CD4-positive, alpha-beta T cell treated with Interleukin-15 for 4 hours (primary cell): ENCODE measurements at places on chromosomes 3 and 15.

DNA sequence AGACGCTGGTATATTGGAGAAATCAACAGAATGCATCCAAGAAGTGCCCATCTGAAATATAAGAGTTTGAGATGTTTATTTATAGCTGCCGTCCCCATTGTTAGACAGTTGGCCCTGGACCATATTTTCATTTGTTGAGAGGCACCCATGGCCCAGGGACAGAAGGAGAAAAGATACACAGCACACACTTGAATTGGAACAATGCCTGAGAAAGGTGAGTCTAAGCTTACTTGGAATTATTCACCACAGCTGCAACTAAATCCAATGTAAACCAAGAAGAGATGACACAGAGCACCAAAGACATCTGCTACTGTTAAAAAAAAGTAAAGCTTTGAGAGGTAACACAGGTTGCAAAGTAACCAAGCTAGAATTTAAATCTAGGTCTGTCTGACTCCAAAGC is 525.5 kb upstream of the NAALADL2 start:
- no peak for DNase-seq

DNA sequence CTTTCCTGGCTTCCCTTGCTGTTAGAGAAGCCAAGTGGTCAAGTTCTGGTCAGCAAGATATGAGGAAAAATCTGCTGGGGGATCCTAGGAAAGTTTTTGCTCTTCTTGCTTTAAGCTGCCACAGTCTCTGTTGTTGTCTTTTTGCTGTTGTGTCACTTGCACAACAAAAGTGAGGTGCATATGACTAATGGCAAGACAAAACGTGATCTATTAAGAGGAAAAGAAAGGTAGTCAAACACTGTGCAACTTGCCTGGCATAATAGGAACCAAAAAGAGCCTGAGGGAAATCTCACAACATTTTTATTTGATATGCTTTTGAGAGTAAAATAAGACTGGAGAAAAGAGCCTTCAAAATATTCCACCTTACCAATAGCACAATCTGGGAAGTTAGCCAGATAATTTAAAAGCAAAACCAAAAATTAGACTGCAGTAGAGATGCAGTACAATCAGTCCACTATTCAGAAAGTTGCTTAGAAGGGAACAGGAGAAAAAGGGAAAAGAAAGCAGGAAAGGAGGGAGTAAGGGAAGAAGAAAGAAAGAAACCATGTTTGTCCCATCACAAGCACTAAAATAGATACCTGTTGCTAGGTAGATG is 110.0 kb upstream of the SLC4A7 start:
- no peak for DNase-seq

- DNase-seq, result no peak
Measured at GRCh38 chr3:39154280-39155021, 1.1 kb upstream of the CSRNP1 start.

DNA sequence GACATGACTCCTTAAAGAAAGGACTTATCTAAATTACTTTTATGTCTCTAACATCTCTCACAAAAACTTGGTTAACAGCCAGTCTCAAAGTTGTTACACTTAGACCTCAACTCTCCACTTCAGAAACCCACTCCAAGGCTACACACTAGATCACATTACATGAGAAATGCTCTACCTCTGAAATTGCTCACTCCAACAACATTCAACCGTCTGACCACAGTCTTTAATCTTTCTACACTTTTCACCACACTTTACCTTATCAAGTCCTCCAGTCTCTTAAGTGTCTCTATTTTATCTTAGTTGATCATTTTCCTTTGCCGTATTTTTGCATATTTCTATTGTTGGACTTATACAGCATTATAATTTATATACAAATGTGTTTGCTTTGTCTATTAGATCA is 5.8 kb downstream of the SLC12A6 start:
- DNase-seq, result peak; percentile 59

DNA sequence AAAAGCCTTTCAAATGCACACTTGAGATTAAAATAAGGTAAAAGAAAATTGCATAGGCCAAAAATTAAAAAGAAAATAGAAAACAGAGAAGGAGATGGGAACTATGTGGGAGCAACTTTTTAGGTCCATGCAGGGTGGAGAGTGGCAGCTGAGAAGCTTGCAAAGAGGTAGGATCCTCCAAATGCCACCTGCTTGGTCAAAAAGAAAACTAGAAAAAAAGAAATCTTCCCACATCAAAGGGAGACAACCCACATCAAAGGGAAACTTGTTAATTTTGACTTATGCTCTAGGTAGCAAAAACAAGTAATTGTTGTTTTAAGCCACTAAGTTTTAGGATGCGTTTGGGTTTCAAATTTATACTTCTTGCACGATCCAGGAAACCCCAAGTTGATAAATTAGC is 342.9 kb downstream of the IL20RB start:
- DNase-seq, result no peak

- DNase-seq, result no peak
Measured at GRCh38 chr3:162525771-162526170, 1029.2 kb downstream of the OTOL1 start.

DNA sequence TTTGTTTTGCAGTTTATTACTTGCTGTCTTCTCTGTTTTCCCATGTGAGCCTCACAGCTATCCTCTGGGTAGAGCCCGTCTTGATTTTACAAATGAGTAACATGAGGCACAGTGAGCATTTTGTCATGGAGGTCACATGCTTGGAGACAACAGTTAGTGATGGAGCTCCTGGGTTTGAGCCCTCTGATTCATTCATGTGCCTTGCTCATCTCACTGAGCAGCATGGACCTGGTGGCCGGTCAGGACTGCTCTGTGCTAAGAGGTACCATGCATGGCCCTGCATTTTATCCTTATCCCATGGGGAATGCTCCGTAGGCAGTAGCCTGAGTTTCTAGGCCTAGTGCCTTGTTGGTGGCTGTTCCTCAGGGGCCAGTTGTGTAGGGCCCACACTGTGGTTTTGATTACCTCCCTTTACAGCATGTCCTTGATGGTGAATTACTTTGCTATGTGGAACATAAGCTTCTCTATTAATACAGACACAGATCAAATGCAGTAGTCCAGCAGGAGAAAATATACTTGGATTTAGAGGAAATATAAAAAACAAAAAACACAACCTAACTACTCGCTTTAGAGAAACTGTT is 35.6 kb downstream of the MAP2K5 start:
- no peak for DNase-seq

GRCh38 chr3:127565711-127566110 is 24.8 kb downstream of the TPRA1 start:
- DNase-seq, result no peak

- no peak for DNase-seq
Measured at GRCh38 chr3:177194299-177194698, 3.0 kb downstream of the TBL1XR1 start.

- DNase-seq, result no peak
Measured at GRCh38 chr3:123276346-123277006, 74.7 kb downstream of the SEC22A start.

DNA sequence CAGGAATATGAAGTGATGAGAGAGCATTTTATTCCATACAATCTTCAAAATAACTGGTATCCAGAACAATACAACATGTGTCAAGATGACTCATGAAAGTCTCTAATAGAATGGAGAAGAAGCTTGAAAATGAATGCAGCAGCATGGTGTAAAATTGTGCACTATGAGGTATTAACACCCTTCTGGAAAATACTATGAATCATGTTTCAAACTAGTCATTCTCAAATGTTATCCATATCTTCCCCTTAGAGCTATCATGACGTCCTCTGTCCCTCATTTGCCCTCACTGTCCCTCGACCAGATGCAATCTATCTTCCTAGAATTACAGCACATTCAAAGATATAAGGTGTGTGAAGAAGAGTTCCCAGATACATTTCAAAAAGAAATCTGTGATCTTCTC is 198.2 kb downstream of the NECTIN3 start:
- no peak for DNase-seq

DNA sequence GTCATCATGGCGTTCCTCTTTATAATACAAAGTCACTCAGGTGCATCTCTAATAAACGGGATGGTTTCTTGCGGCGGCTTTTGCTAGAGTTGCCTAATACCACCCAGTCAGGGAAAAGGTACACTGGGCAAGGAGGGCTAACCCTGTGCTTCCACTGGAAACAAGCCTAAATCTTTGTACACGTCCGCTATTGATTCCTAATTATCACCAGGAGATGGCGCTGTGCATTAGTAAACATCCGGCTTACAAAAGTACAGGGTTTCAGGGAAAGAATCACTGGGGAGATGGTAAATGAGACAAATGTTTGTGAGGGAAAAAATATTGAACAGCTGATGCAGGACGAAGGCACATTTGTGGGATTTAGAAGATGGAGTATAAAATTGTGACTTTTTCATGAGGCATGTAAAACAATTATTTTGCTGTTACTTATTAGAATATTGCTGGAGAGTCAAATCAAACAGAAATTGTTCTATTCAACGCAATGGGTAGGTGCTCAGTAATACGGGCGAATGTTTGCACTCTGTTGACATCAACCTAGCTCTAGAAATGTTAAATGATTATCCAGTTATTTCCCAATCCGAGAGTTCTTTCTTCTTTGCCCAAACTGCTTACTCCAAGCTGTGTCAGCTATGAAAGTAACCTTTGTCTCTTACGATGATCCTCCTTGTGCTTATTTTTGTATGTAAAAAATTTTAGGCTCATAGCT is 50.6 kb downstream of the GMNC start:
- no peak for DNase-seq

DNA sequence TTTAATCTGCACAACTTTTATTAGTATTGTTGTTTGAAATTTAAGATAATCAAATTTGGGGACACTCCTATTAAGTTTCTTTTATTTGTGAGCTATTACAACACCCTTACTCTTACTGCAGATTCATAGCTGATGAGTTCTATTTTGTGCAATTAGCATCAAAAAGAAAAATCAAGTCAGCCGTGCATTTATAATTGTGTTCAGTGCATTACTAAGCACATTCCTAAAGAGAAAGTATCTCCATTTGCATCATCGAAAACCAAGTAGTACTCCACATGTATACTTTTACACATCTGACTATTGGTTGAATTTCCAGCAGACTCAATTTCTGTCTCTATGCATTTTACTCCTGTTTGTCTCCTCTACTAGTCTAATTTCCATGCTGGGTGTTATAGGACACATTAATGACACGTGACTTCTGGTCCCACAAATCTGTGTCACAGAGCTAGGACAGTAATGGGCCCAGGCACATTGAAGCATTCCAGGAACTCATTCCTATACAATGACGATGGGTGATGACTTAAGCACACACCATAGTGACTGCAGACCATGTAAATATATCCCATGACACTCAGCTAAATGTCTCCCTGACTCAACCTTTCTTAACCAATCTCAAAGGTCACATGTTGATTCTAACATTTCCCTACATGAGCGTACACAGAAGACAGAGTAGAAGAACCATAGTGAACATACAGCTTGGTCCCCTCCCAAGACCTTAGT is 477.5 kb downstream of the LPP start:
- no peak for DNase-seq

- no peak for DNase-seq
Measured at GRCh38 chr3:40754994-40755393, 230.2 kb downstream of the ZNF621 start.

- DNase-seq, result peak; percentile 39
Measured at GRCh38 chr3:48634661-48635221, 520 bp downstream of the SLC26A6 start.

DNA sequence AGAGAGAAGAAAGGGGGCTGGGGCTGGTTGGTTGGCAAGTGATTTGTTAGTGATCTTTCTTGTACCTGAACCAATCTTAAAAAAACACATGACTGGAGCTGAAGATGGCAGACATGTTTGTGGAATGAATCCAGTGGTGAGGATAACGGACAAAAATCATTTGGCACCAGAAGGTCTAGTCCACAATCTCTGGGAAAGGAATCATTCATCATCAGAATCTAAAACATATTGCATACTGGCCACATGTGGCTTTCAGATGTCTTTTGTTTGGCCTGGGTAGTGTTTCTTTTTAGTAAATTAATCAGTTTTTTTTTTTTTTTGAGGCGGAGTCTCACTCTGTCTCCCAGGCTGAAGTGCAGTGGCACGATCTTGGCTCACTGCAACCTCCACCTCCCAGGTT is 5.0 kb downstream of the NEK11 start:
- DNase-seq, result no peak

DNA sequence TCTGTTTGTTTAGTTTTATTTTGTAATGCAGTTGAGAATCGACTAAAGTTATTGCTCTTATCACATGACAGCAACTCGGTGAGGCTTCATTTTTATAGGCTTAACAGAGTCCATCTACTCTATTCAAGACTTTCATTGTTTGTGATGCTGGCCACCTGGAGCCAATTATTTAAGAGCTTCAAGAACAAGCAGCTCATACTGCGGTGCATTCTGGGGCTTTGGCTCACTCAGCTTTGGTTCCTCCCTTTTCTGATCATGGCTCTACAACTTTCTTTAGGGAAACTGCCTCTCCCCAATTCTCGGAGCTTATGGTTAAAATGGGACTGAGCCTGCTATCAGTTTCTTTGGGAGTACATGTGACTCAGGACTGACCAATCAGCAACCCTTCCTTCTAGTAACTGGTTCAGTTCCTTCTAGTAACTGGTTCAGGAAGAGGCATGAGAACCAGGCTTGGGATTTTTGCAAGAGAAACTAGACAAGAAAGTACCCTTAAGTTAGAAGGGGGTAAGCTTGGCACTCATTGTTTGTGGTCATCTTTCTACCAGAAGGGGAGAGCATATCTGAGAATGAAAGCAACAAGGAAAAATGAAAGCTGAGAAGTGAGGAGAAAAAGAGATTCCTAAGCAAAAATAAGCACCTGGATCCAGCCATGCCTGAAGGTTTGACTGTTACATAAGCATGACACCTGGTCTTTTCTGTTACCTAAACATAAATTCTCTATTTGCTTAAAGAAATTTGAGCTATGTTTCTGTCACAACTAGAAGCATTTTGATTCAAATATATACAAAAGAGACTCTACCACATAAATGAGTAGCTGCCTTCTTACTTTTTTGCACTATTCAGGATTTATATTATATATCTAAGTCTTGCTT is 24.1 kb upstream of the ARHGEF3 start:
- no peak for DNase-seq

GRCh38 chr3:129657261-129658046 is 51.0 kb upstream of the PLXND1 start:
- DNase-seq, result no peak

DNA sequence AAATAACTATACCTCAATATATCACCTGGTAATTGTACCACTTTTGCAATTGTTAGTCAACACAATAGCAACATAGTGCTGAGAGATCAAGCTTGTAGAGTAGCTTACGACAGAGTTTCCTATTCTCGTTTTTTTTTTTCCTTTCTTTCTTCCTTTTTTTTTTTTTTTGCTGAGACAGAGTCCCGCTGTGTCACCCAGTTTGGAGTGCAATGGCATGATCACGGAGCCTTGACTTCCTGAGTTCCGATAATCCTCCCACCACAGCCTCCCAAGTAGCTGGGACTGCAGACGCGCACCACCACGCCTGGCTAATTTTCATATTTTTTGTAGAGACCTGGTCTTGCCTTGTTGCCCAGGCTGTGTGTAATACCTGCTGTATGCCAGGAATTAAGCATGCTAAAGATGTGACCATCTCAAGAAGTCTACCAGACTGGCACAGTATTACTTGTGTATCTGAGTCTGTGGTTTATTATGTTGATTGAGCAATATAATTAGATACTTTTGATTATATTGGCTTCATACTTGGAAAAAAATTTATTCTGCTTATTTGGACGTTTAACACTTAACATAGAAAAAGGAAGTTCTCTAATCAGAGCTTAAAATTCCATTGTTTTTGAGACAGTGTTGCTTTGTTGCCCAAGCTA is 3.0 kb downstream of the SELENOT start:
- peak; percentile 14 for DNase-seq
